ENCODE measurements at places on chromosomes 12 and 14.

- DNase-seq: no peak
Measured at GRCh38 chr12:24109381-24110039, 160.0 kb upstream of the SOX5 start.

DNA sequence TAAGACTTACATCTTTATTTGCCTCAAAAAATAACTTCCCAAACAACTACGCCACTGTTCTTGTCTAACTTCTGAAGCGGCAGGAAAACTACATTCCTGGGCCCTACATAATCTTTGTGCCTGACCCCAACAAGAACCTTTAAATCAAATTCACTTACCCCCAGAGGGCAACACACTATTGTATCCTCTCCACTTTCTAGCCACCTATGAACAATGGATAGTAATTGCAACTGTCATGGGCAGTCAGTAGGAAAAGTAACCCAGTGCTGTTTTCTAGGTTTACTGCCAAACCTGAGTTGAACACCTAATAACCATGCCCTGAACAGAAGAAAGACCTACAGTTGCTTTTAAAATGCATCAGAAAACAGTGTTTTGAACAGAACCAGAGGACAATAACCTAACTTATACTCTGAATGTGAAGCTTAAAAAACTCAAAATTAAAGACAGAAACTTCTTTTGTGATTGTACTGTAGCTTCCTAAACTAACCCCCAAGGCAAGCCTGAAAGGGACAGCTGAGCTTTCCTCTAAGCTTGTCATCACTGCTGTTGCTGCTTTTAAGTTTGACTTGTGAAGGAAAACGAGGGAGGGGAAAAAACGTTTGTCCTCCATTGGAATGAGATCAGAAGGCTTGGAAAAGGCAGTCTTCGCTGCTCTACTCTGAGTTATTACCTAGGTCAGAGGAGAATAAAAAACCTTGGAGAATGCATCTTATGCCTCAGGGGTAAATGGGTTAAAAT lies 195.7 kb downstream of the SOX5 start:
- DNase-seq: no peak

DNA sequence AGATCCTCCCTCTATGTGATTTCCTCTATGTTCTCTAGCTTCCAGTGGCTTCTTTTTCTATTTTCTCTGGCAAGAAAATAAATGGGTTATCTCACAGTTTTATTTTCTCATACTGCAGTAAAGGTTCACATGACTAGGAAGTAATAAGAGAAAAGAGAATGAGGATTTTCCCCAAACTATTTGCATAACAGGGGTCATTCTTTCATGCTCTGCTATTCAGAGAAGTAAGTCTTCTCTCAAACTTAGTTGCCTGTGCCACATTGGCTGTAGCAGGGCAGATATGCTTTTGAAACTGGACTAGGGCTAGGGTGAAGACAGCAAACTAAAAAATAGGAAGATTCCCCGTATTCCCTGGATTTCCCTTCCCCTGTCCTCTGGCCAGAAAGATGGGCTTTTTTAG lies 57.4 kb downstream of the ACSM4 start:
- no peak for DNase-seq

DNA sequence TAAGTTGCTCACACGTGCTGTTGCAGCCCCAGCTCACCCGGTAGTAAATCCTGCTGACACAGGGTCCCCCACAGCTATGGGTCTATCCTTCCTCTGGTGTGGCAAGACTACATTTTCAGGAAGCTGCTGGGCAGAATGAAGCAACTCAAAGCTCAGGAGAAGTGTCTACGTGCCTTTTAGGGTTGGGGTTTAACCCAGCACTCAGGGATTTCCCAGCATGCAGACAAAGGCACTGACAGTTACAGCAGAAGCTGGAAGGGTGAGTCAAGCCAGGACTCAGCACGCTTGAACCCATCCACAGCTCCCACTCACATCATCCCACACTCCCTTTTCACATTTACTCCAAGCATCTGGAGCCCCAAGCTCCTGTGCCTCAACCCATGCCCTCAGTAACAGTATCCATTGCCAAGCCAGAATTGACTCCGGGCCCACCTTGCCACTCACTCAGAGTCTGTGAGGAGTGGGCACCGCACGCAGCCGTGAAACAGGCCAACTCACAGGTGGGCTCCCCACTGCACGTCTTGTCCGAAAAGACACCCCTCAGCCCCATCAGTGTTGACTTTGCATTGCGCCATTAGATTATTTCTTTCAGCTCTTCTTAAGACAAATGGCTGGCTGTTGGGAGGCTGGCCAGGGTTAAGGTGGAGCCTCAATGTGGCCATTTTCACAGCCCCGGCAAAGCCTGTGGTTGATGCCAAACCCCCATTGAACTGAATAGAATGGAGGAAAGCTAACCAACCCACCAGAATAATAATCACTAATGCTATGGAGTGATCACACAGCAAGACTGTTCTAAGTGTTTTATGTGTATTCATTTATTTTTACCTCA lies 59.6 kb downstream of the ZFP36L1 start:
- DNase-seq: no peak

- no peak for DNase-seq
Measured at GRCh38 chr12:43312991-43313505, 239.0 kb downstream of the ADAMTS20 start.

DNA sequence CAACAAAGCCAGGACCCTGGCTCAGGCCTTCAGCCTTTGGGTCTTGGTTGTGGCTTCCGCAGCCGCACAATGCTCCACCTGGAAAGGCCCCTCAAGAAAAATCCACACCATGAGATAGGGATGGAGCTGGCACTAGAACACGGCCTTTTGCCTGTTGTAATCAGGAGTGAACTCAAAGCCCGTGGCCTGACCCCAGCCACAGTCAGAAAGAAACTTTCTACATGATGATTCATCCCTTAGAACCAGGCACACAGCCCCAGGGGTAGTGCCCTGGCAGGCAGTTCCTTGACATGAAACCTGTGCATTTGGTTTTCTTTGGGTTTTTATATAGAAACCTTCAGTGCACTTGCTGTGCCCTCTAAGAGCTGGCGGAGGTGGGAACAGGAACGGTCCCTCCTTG lies 5.1 kb downstream of the CLMN start:
- DNase-seq: no peak

Measured in activated CD8-positive, alpha-beta memory T cell treated with anti-CD3 and anti-CD28 coated beads for 48 hours (primary cell).